Esophagus muscularis mucosa (tissue), 4 donors: ENCODE measurements at places on chromosomes 5 and 9. TPM values are rescaled to one million over a fixed set of nuclear protein-coding genes. Genes with fewer than 3 reads are reported as not detected.

AK1 gene
- 37.4 TPM for total RNA-seq

LRRTM2 gene
- total RNA-seq: 0.42 TPM

ACTBL2 gene
- not detected for total RNA-seq

OTULINL gene
- total RNA-seq: 5.8 TPM

HAPLN1 gene
- 0.39 TPM for total RNA-seq

SLC25A51 gene
- total RNA-seq: 41.9 TPM

PAEP gene
- not detected for total RNA-seq

ZNF658 gene
- 5.7 TPM for total RNA-seq

DNA sequence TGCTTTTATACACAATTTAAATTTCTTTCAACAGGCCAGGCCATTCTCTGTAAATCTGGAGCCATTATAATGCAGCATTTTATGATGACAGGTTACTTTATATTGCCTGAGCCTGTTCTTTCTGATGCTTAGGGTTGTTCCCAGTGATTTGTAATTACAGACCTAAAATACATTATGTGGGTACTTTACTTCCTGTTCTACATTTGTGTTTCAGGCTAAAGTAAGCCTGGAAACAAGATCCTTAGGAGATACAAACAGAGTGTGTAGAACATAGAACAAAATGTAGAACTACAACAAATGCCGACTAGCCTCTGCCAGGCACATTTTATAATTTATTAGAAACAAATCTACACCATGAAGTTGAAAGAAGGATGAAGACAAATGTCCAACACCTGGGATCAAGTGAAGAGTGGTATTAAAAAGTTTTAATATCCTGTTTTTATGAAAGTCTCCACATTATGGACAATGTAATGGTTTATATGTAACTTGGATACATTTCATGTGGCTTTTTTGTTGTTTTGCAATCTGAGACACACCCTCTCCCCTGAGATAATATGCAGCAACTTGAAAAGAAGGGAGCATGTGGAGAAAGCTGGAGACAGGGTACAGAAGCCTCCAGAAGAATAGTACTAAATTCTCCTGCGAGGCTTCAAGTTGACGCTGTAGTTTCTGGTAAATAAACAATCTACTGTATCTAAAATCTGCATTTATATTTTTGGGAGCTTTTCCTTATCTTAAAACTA, 46.9 kb downstream of the VCAN start:
- no peaks in the 10 kb centered on the region for H3K36me3 ChIP-seq
- no peak overlapping the region for H3K4me3 ChIP-seq
- DNase-seq: no peak
- no peaks in the 10 kb centered on the region for H3K27me3 ChIP-seq
- H3K4me1 ChIP-seq: no peaks in the 10 kb centered on the region
- no peak overlapping the region for H3K27ac ChIP-seq

GRCh38 chr5:158014372-158014771, 155.4 kb upstream of the CLINT1 start:
- no peak for DNase-seq

DNA sequence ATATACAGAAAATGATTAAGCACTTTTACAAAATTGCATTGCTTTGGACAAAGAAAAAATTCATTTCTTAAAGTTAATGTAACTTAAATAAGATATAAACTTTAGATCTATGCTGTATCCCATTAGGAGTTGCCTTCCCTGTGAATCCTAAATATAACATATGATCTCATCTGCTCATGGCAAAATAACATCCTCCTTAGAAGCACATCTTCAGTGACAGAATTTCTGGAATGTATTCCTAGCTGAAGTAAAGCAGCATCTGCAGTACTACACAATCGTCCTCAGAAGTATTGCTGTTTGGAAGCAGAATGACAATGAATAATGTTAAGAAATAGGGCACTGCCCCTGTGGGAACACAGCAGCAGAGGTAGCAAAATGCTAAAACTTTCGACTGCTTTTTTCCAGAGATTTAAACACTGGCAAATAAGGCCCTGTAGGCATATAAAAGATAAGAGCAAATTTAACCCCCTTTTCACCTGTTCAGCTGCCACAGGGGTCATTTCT, 571.0 kb downstream of the PTPRD start:
- no peak for DNase-seq
- no peaks in the 10 kb centered on the region for H3K36me3 ChIP-seq
- H3K4me3 ChIP-seq: no peak overlapping the region
- no peaks in the 10 kb centered on the region for H3K27me3 ChIP-seq
- H3K4me1 ChIP-seq: no peaks in the 10 kb centered on the region

- peaks cover 25% of the 10 kb centered on the region for H3K4me1 ChIP-seq
- no peaks in the 10 kb centered on the region for H3K27me3 ChIP-seq
- no peak overlapping the region for H3K4me3 ChIP-seq
These were observed 20.0 kb downstream of the GPBP1 start for GRCh38 chr5:57193757-57194413.

DNA sequence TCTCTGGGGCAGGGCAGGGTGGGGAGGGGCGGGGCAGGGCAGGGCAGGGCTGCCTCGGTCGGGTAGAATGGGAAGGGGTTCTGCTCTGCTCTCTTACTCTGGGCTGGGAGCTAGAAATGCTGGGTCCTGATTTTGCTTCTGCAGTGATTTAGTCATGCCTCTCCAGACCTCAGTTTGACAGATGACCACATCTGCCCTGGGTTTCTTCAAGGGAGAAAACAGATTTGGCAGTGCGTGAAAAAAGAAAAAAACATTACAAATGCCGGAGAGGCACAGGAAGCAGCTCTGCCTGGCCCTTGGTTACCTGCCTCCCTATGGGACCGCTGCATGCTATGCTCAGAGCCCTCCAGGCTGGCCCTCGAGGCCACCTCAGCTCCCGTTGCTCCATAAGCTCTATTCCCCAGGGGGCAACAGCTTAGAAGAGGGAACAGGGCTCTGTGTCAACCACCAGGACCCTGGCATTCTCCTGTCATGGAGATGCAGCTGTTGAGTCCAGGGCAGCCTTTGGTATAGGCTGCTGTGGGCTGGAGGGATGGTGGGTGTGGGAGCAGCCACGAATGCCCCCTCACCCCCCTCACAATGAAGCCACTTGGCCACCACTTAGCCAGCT, 53.2 kb upstream of the UBTD2 start:
- H3K4me3 ChIP-seq: no peak overlapping the region
- peaks cover 81% of the 10 kb centered on the region for H3K36me3 ChIP-seq
- DNase-seq: no peak
- H3K27ac ChIP-seq: no peak overlapping the region
- H3K4me1 ChIP-seq: no peaks in the 10 kb centered on the region
- H3K27me3 ChIP-seq: no peaks in the 10 kb centered on the region

GRCh38 chr5:87383216-87383615, 29.5 kb downstream of the CCNH start:
- no peak overlapping the region for H3K4me3 ChIP-seq
- peaks cover 66% of the 10 kb centered on the region for H3K36me3 ChIP-seq
- H3K4me1 ChIP-seq: peaks cover 18% of the 10 kb centered on the region
- no peak for DNase-seq
- no peak overlapping the region for H3K27ac ChIP-seq

- no peaks in the 10 kb centered on the region for H3K27me3 ChIP-seq
- H3K27ac ChIP-seq: no peak overlapping the region
- no peak for DNase-seq
- H3K4me3 ChIP-seq: no peak overlapping the region
- H3K4me1 ChIP-seq: no peaks in the 10 kb centered on the region
- H3K36me3 ChIP-seq: no peaks in the 10 kb centered on the region
These were observed 100.4 kb upstream of the FREM1 start for GRCh38 chr9:15010581-15010980.

- H3K4me1 ChIP-seq: no peaks in the 10 kb centered on the region
- H3K4me3 ChIP-seq: no peak overlapping the region
- H3K36me3 ChIP-seq: no peaks in the 10 kb centered on the region
- H3K27ac ChIP-seq: no peak overlapping the region
- no peaks in the 10 kb centered on the region for H3K27me3 ChIP-seq
These were observed 362.6 kb downstream of the PTPRD start for GRCh38 chr9:10250219-10250618.

DNA sequence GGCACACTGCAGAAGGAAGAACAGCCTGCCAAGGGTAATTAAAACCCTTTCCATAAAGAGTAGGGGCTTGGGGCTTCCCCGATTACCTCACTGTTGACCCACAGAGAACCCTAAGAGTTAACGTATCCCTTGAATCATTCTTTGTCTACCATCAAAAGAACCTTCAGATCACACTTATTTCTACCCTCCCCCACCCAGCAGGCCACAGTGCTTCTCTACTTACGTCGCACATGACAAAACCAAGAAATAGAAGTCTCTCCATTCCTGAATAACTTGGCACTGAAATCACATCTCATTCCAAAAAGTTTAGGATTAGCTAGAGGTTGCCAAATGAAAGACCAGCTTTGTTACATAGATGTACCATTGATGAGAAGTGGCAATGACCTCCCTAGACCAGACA, 268.7 kb upstream of the GAS1 start:
- H3K4me3 ChIP-seq: no peak overlapping the region
- H3K36me3 ChIP-seq: no peaks in the 10 kb centered on the region
- H3K4me1 ChIP-seq: peaks cover 5% of the 10 kb centered on the region
- DNase-seq: peak; percentile 80

- no peak for DNase-seq
- peaks cover 4% of the 10 kb centered on the region for H3K4me1 ChIP-seq
- no peaks in the 10 kb centered on the region for H3K36me3 ChIP-seq
- peak overlapping the region; percentile 70 for H3K27ac ChIP-seq
These were observed 910 bp downstream of the TRIM14 start for GRCh38 chr9:98117984-98118639.

- H3K4me3 ChIP-seq: no peak overlapping the region
- no peak for DNase-seq
- no peaks in the 10 kb centered on the region for H3K4me1 ChIP-seq
- H3K27ac ChIP-seq: no peak overlapping the region
- no peaks in the 10 kb centered on the region for H3K27me3 ChIP-seq
These were observed 136.6 kb upstream of the EPB41L4A start for GRCh38 chr5:112555691-112556090.

- DNase-seq: no peak
- H3K4me3 ChIP-seq: no peak overlapping the region
- no peak overlapping the region for H3K27ac ChIP-seq
- H3K36me3 ChIP-seq: no peaks in the 10 kb centered on the region
These were observed 690.4 kb upstream of the MEF2C start for GRCh38 chr5:89573345-89573744.

- no peak overlapping the region for H3K4me3 ChIP-seq
- H3K27me3 ChIP-seq: no peaks in the 10 kb centered on the region
- no peak for DNase-seq
These were observed 468.7 kb downstream of the SPATA31D1 start for GRCh38 chr9:82457298-82457697.

DNA sequence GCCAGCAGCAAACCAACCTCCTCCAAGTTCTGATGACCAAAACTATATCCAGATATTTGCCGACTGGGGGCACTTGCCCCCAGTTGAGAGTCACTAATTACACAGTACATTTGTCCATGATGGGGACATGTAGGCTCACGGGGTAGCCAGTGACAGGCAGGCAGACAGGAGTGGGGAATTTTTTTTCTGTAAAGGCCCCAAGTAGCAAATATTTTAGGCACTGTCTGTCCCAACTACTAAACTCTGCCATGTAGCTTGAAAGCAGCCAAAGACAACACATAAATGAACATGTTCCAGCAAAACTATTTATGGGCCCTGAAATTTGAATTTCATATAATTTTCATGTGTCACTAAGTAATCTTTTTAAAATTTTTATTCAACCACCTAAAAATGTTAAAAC, 80.7 kb downstream of the GRIA1 start:
- H3K27me3 ChIP-seq: no peaks in the 10 kb centered on the region
- H3K4me3 ChIP-seq: no peak overlapping the region
- no peak overlapping the region for H3K27ac ChIP-seq
- no peaks in the 10 kb centered on the region for H3K36me3 ChIP-seq

- peaks cover 3% of the 10 kb centered on the region for H3K27me3 ChIP-seq
- H3K4me1 ChIP-seq: no peaks in the 10 kb centered on the region
- peak; percentile 19 for DNase-seq
- H3K36me3 ChIP-seq: no peaks in the 10 kb centered on the region
- no peak overlapping the region for H3K4me3 ChIP-seq
These were observed 214.4 kb downstream of the MED10 start for GRCh38 chr5:6163913-6164312.

DNA sequence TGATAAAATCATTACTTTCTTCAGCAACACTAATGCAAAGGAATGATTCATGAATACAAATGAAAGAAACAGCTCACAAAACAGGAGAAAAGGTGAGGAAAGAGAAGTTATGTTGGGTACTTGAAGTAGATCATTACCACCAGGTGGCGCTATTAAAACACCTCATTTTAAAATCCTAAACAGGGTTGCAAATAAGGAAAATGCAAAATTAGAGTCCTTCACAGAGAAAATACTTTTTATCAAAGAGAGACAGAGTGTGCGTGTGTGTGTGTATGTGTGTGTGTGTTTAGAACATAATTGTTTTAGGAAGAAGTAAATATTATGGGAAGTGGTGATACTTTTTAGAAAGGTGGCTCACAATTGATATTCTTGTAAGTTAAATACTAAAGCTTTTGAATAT, 49.5 kb upstream of the CD180 start:
- peak overlapping the region; percentile 83 for H3K27ac ChIP-seq
- peaks cover 42% of the 10 kb centered on the region for H3K4me1 ChIP-seq
- H3K36me3 ChIP-seq: no peaks in the 10 kb centered on the region
